ENCODE measurements at places on chromosomes 1 and 21. TPM values are rescaled to one million over a fixed set of nuclear protein-coding genes. Genes with fewer than 3 reads are reported as not detected.

ASTN1 gene
- total RNA-seq = not detected

TINAGL1 gene
- total RNA-seq = 0.76 TPM

CHI3L2 gene
- 0.32 TPM for total RNA-seq

HES2 gene
- 2.2 TPM for total RNA-seq

C1orf174 gene
- 25.2 TPM for total RNA-seq

CD244 gene
- not detected for total RNA-seq

F13B gene
- total RNA-seq = not detected

RNF2 gene
- total RNA-seq = 21.3 TPM

DCLRE1B gene
- 8.9 TPM for total RNA-seq

DCST1 gene
- total RNA-seq = not detected

PRAMEF11 gene
- not detected for total RNA-seq

TNFRSF4 gene
- total RNA-seq = not detected

FCRL6 gene
- not detected for total RNA-seq

SYCP1 gene
- total RNA-seq = not detected

TNFAIP8L2 gene
- total RNA-seq = not detected

DCAF6 gene
- total RNA-seq = 27.2 TPM

PTTG1IP gene
- total RNA-seq = 89.0 TPM

NBPF4 gene
- total RNA-seq = 0.12 TPM

PLPPR5 gene
- not detected for total RNA-seq

FAM72C gene
- total RNA-seq = 6.9 TPM

NBPF19 gene
- total RNA-seq = 4.5 TPM

TMEM50B gene
- 8.6 TPM for total RNA-seq

FTCD gene
- total RNA-seq = not detected

PLEKHG5 gene
- 4.7 TPM for total RNA-seq

CFHR5 gene
- not detected for total RNA-seq

KNCN gene
- total RNA-seq = not detected
